ENCODE measurements at places on chromosomes 1 and 21.

- DNase-seq: no peak
These were observed 651 bp upstream of the GABRD start for GRCh38 chr1:2018217-2019171.

- DNase-seq: no peak
These were observed 91.5 kb downstream of the MRPL39 start for GRCh38 chr21:25515484-25516405.

DNA sequence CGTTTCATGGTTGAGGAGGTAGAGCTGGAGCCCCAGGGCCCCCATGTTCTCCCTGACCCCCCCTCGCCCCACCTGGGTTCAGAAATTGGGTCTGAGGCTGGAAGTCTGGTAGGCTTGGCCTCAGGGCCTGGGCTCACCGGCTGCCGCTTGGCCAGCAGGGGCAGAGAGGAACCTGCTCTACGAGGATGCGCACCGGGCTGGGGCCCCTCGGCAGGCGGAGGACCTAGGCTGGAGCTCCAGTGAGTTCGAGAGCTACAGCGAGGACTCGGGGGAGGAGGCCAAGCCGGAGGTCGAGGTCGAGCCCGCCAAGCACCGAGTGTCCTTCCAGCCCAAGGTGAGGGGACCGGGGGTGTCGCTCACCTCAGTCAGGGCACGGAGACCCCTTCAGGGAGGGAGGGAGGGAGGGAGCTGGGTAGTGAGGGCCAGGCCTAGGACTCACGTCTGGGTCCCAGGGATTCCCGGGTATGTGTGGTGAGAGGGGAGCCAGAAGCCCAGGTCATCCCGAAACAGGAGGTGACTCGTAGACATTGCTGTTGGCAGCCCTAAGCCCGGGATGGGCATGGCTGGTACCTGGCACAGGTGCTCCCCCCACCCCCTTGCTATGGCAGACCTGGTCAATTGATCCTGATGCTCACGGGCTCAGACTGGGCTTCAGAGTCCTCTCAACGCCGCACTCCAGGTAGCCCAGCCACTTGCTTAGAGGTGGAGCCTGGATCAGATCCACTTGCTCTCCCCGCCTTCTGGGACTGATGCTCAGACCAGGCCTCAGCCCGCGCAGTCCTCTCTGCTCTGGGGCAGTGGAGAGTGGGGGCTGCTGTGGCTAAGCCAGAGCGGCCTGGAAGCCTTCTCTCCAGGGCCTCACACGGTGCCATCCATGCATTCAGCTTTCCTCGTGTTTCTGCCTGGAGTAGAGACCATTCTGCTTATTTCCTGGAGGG, 68.4 kb downstream of the ARHGEF10L start:
- DNase-seq: no peak

GRCh38 chr1:58204284-58204683, 342.2 kb downstream of the OMA1 start:
- no peak for DNase-seq
